Right lobe of liver (tissue), 6 donors: ENCODE measurements at places on chromosomes 3 and 15.

GRCh38 chr3:174223042-174223441 lies 636.1 kb upstream of the NAALADL2 start:
- no peak for DNase-seq

DNA sequence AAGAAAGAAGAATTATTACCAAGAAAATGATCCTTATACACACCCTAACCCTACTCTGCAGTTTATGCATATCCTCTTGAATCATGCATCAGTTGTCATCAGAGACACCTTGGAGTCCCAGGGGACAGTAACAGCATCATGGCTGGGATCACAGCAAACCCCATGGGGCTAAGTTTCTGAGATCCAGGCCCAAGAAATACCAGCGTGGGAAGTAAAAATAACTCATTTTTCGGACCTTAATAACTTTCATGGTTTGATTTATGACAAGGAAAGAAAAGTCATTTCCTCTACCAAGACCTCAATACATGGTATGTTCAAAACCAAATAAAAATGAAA lies 38.8 kb upstream of the B3GNT5 start:
- no peak for DNase-seq

GRCh38 chr3:139217633-139218032 lies 126.2 kb upstream of the MRPS22 start:
- DNase-seq = no peak

GRCh38 chr3:141858312-141858711 lies 18.1 kb upstream of the ATP1B3 start:
- no peak for DNase-seq
